ENCODE measurements at places on chromosomes 4 and X.

- no peak for DNase-seq
These were observed 117.7 kb downstream of the ADAM29 start for GRCh38 chr4:175035905-175036304.

DNA sequence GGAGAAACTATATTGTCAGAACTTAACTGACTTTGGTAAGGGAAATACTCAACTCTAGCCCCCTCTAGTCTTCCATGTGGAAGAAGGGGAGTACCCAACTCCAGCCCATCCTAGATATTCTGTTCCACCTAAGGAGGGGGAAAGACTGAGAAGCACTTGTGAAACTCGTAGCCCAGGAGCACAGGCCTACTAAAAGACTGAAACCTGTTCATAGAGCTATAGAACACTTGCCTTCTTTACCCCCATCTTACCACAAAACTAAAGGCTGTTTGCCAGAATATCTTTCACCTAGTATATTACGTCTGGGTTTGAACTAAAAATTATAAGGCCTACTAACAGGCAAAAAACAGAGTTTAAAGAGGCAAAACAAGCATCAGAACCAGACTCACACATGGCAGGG, 15.5 kb downstream of the CLDN22 start:
- DNase-seq: no peak

- no peak for DNase-seq
These were observed 22.1 kb downstream of the UVSSA start for GRCh38 chr4:1369091-1369450.

DNA sequence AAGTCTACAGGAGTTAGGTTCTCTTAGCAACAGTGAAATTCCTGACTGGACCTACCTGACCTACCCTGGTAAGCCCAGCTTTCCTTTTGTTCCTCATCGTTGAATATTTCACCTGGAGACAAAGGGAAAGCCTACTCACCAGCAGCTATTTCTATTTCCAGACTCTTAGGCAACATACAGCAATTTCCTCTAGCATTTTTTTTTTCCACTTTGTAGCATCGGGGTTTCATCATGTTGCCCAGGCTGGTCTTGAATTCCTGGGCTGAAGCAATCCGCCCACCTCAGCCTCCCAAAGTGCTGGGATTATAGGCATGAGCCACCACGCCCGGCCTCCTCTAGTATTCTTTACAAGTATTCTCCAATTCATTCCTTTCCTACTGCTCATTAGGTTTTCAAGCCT, 6.8 kb upstream of the S100G start:
- DNase-seq: no peak

DNA sequence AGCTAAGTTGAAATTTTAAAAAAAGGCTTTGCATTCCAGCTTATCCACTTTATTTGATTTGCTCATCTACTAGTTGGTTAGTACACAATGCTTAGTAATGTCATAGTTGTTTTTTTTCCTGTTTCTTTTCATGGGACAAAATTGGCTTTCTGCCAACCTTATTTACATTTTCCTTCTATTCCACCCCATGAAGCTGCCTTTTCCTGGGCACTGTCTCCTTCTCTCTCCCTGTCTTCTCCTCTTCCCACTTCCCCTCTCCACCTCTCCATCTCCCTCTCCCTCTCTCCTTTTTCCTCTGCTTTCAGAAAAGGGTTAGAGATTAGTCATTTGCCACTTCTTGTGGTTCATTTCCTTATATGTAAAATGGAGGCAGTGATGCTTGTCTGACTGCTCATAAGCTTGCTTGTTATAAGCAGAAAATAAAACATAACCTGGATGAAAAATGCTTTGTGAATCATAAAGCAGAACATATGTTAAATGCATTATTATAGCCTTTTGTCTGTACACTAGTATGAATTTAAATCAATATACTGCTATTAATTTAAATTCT, 181.9 kb downstream of the CEP135 start:
- DNase-seq: no peak

DNA sequence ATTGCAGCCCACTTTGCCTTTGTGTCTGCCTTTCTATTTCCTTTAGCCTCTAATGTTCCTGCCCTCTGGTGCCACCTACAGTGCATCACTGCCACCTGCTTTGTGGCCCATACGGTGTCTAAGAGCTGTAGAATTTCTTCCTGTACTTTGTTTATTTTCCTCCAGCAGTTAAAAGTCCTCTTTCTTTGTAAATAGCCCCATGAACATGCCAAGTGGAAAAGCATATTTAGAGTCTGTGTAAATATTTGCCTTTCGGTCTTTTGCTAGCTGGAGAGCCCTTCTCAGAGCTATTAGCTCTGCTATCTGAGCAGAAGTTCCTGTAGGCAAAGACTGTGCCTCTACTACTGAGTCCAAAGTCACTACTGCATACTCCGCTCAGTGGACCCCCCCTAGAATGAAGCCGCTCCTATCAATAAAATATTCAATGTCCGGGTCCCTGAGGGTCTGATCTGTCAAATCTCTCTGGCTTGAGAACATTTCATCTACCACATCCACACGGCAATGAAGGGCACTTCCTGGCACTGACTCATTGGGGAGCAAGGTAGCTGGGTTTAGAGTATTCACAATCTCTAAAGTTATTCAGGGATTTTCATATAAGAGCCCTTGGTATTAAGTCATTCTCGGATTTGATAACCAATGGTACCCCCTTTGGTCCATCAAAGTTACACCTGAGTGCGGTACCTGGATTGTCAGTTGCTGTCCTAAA, 36.3 kb downstream of the SULT1E1 start:
- DNase-seq: peak; percentile 34

GRCh38 chr4:14364953-14365536, 637.2 kb upstream of the CPEB2 start:
- no peak for DNase-seq

- DNase-seq: no peak
These were observed 62.5 kb upstream of the HOPX start for GRCh38 chr4:56743550-56743949.

GRCh38 chr4:101953949-101954348, 163.4 kb downstream of the BANK1 start:
- DNase-seq: no peak

DNA sequence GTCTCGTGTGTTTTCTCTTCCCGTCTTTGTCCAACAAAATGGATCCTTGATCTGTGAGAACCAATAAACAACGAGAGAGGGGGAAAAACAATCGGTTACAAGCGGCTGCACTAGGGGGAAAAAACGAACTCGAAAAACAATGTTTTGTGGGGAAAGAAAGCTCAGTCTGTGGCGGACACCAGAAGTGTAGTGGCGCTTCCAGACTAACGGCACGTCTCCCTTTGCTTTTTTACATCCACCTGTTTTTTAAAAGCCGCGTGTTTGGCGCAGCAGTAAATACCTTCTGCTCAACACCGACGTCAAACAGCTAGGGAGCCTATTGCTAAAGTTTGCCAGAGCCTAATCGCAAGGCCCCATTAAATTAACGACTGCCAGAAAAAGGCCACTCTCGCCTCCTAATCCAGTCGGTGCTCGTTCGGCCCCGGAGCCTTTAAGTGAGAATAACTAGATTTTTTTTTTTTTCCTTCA, 3.3 kb downstream of the NKX6-1 start:
- no peak for DNase-seq

- no peak for DNase-seq
These were observed 12.3 kb downstream of the TLR3 start for GRCh38 chr4:186081202-186081807.

DNA sequence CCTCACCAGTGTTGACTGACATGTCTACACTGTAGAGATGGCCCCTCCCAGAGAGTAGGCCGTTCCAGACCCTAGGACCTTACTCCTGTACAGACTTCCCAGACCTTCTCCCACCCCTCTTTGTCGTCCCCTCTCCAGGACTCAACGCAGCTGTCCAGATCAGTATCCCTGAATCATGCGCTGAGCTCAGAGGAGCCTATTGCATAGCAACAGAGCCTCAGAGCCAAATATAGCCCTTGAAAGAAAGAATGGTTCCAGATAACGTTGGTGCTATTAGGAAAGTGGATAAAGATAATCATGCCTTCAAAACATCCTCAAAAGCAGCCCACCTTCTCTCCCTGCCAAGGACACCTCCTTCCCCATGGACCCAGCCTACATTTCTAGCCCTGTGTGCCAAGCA, 27.8 kb upstream of the NXF3 start:
- no peak for DNase-seq
